ENCODE measurements at places on chromosomes 13 and 19.
A peak's percentile ranks its signal among the peaks of the same experiment; 100 is the strongest.

DNA sequence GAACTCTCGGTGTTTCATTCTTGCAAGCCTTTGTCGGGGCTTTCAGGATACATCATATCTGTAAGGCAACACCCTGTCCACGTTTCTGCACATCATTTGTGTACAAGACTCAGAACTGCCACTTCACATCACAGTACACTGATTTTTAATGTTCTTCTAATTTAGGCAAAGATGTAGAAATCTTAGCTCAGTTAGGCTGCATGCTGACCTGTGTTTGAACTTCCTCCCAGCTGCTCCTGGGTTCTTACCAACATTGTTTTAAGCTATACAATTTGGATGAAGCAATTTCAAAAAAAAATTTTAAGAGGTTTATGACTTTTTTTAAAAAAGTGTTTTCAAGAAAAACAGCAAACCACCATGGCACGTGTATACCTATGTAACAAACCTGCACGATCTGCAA lies 1047.9 kb upstream of the SLC10A2 start:
- no peak for DNase-seq

DNA sequence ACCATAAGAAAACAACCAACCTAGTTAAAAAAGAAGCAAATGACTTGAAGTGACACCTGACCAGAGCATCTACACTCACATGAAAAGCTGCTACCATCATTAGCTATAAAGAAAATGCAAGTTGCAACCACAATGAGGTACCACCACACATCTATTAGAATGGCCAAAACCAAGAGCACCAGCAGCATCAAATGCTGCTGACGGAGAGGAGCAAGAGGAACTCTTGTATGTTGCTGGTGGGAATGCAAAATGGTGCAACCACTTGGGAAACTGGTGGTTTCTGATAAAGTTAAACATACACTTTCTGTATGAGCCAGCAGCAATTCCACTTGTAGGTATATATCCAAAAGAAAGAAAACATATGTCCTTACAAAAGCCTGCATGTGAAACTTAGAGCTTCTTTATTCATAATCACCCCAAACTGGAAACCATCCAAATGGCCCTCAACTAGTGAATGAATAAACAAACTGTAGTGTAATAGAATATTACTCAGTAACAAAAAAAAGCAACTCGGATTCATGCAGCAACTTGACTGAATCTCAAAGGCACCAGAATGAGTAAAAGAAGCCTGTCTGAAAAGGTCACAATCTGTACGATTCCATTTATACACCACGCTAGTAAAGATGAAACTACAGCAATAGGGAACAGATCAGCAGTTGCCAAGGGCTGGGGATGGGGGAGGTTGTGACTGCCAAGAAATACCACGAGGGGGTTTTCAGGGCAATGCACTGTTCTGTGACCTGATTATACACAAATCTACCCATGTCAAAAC lies 60.9 kb upstream of the RANBP3 start:
- DNase-seq, result no peak

- no peak for DNase-seq
Measured at GRCh38 chr13:108566413-108567170, 62.8 kb upstream of the MYO16 start.

GRCh38 chr19:51120160-51120559 lies 4.5 kb upstream of the SIGLEC9 start:
- no peak for DNase-seq

DNA sequence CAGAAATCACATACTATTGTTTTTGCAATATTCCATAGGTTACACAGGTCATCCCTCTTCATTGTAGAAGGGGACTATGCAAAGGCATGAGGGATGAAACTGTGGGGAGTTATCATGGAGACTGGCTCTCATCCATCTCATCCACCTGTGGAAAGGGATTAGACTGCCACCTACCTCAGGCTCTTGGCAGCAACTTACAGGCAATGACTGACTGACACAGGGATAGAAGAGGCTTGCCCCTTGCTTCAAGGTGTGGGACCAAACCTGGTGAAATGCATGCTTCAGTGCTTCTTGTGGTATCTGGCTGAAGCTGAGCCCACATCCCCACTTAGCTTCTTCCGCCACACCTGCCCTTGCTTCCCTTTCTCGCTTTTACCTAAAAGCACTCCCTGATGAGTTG lies 341.3 kb downstream of the GPC5 start:
- DNase-seq, result no peak

- DNase-seq, result no peak
Measured at GRCh38 chr13:82341116-82341515, 1541.2 kb downstream of the SLITRK1 start.

- no peak for DNase-seq
Measured at GRCh38 chr13:75481176-75482069, 546 bp downstream of the TBC1D4 start.

- no peak for DNase-seq
Measured at GRCh38 chr13:46348961-46349360, 38.1 kb downstream of the RUBCNL start.

GRCh38 chr19:13381827-13382632 lies 124.2 kb downstream of the CACNA1A start:
- no peak for DNase-seq

GRCh38 chr13:62176051-62176450 lies 760.4 kb upstream of the PCDH20 start:
- DNase-seq, result no peak

DNA sequence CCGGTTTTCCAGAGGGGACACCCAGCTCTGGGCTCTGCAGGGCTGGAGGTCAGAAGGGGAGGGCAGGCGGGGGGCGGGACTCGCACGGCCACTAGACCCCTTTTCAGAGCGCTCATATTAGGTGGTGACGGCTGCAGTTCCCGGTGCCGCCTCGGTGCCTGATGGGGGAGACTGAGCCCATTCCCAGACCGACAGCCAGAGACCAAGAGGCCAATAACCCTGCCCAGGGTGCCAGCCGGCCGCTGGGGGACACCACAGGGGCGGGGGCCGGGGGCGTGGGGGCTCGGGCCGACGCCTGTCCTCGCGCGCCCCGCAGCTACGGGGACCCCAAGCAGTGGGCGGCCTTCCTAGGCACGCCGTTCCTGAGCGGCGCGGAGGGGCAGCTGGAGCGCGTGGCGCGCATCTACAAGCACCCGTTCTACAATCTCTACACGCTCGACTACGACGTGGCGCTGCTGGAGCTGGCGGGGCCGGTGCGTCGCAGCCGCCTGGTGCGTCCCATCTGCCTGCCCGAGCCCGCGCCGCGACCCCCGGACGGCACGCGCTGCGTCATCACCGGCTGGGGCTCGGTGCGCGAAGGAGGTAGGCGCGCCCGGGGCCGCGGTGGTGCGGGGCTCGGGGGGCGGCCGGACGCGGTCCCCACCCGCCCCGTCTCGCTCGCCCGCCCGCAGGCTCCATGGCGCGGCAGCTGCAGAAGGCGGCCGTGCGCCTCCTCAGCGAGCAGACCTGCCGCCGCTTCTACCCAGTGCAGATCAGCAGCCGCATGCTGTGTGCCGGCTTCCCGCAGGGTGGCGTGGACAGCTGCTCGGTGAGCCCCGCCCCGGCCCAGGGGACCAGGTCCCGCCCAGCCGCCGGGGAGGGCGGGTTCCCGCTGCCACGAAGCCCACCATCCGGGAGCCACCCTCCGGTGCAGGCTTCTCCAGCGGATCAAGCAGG lies 2.4 kb downstream of the TIMM13 start:
- DNase-seq, result no peak

DNA sequence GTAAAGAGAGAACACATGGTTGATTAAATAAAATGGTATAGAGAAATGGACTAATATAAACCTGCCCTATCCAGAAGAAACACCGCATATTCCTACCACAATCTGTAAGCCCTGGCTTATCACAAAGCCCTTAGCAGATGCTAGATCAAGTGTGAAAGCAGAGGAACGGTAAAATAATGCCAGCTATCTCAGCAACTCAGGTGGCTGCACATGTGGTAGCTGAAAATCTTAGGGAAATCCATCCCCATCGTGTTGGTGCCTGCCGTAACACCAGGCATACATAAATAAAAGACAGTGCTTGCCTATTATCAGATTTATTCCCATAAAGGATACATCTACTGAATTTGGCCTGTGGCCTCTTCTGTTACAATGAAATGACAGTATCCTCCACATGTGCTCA lies 304.1 kb upstream of the MAB21L1 start:
- DNase-seq, result no peak

DNA sequence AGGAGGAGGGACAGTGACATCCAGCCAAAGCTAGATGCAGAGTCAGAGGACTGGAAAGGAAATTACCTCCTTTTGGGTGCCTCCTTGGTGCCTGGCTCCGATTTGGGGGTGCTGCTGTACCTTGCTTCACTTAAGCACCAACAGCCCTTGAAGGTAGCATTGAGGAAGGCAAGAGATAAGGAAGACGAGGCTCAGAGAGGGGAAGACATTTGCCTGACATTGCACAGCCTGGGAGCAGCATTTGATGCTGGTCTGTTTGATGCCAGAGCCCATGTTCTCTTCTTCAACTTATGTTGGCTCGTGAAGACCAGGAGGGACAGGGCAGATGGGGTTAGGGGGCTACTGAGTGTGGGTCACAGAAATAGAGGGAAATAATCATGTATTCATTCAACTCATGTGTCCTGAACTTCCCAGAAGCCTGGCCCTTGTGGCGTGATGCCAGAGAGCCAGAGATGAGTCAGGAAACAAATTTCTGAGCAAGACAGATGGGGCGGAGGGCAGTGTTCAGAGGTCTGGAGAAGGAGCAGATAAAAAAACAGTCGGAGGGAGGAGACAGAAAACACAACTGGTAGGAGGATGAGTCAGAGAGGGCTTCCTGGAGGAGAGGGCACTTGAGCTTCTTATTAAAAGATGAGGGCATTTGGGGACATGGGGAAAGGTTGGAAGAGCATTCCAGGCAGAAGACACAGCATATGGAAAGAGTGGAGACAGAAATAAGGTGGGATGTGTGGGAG lies 3.0 kb upstream of the C19orf81 start:
- DNase-seq, result no peak

DNA sequence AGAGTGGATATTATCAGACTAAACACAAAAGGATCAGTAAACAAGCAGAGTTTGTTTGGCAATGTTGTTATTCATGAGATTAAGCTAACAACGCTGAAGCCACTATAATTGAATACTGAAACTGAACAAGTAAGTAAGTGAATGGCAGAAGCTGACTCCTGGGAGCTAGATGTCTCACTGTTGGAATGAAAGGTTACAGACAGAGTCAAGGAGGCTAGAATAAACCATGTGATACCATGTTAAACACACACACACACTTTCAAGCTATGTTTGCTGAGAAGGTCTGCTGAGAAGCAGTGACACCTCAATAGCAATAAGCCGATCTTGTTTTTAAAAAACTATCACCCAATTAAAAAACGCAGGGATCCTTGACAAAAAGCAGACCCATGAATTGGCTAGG lies 1609.4 kb upstream of the MIR17HG start:
- no peak for DNase-seq

DNA sequence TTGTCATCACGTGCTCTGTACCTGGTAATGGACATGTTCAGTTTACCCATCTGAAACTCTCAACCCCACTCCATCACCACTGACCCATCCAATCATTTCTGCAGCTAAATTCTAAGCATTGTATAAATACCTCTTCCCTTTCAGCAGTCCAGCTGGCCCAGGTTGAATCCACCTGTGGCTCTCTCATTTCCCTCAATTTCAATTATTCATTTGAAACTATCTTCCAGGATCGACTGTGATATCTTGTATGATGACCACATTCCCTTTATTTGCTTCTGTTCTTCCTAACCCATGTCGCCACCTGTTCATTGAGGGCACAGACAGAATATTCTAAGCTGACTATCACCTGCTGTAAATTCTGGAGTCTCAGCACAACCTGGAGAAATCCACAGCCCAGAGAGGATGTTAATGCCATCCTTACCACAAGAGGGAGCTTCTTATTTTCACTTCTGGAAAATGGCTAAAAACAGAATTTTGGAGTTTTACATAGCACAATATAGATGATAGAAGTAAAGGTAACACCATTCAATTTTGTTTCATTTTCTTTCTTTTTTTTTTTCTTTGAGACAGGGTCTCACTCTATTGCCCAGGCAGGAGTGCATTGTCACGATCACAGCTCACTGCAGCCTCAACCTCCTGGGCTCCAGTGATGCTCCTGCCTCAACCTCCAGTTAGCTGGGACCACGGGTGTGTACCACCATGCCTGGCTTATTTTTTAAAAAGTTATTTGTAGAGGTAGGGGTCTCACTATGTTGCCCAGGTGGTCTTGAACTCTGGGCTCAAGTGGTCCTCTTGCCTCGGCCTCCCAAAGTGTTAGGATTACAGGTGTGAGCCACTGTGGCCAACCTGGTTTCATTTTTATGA lies 38.6 kb downstream of the ZNF823 start:
- peak; percentile 5 for DNase-seq

- DNase-seq, result peak; percentile 72
Measured at GRCh38 chr19:41427647-41428480, 690 bp upstream of the B3GNT8 start.

- DNase-seq, result no peak
Measured at GRCh38 chr19:611481-611868, 21.8 kb downstream of the HCN2 start.

- no peak for DNase-seq
Measured at GRCh38 chr13:31007417-31007816, 75.0 kb downstream of the TEX26 start.
